ENCODE measurements at places on chromosomes 13 and 19.

- peak; percentile 88 for DNase-seq
These were observed 7.5 kb downstream of the RASA3 start for GRCh38 chr13:114124921-114125320.

GRCh38 chr19:29539131-29539530, 13.3 kb downstream of the VSTM2B start:
- peak; percentile 34 for DNase-seq

GRCh38 chr19:45854167-45854778, 8.7 kb downstream of the SYMPK start:
- no peak for DNase-seq

DNA sequence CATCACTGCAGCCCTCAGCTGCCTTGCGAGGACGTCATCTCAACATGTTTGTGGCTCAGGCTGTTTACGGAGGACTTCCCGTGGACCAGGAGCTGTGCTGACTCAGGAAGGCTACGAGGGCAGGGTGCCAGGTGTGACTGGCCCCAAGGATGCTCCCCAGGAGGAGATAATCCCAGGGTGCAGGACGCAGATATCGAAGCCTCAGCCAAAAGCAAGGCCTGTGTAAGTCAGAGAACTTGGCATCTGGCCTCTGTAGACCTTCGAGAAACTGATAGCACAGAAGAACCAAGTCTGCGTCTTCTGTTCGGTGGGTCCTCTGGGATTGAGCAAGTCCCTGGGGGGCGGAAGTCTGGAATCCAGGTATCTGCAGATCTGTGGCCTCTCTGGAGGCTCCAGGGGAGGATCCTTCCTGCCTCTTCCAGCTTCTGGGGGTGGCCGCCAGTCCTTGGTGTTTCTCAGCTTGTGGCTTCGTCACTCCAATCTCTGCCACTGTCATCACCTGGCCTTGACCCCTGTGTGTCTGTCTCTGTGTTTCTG, 2.6 kb upstream of the DOHH start:
- DNase-seq, result no peak

- peak; percentile 86 for DNase-seq
These were observed 14.6 kb downstream of the NACC1 start for GRCh38 chr19:13132471-13133180.

Measured in activated effector memory CD4-positive, alpha-beta T cell treated with anti-CD3 and anti-CD28 coated beads, Interleukin-2, amount 50 U/mL, for 16 hours (primary cell).